ENCODE measurements at places on chromosomes 7 and 10. TPM values are rescaled to one million over a fixed set of nuclear protein-coding genes. Genes with fewer than 3 reads are reported as not detected.

- peak; percentile 44 for DNase-seq
These were observed 57.0 kb downstream of the SHTN1 start for GRCh38 chr10:116947841-116948529.

GRCh38 chr10:132701099-132701845, 84.7 kb downstream of the NKX6-2 start:
- no peak for DNase-seq

DNA sequence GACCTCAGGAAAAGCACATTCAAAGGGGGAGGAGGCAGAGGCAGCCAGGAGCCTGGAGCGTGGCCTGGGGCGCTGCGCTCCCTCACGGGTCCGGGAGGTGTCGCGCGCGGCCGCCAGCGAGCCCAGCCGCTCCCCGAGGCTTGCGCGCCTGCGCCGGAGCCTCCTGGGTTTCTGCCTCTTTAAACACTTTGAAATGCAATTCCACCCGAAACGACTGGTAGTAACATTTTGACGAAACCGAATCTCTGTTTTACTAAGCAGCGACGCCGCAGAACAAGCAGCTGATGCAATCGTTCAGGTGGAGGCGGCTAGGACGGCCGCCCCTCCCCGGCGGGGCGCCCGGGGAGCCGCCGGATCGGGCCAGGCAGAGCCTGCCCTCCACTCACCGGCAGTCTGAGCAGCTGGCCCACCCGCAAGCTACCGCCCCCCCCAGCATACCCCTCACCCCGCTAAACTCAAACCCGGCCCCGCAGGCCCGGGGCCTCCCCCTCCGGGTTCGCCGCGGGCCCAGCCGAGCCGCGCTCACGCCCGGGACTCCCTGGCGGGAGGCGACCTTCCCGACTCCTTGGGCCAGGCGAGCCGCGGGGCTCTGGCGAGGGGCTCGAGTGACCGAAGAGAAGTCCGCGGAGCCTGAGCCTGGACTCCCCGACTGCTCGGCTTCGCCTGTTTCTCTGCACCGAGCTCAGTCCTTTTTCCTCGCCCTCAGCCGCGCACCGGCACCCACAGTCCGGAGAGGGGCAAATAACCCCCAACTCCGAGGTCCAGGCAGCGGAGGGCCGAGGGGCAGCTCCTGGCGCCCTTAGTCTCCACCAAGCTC, 3.2 kb downstream of the MKX start:
- DNase-seq = peak; percentile 73

DNA sequence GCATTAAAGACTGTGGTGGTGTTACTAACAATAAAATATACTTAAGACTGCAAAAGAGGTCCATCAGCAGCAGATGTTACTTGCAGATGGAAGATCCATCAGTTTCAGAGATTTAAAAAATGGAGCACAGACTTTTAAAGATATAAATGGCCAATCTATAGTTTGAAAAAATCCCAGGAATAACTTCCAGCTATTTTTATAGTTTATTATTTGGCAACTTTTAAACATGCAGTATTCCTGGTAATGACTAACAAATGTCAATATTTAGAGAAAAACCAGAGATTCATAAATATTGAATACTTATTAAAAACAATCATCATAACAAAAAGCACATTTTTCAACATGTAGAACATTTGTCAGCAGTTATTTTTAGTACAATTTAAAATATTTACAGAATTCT, 30.7 kb downstream of the RTKN2 start:
- DNase-seq = no peak

- DNase-seq = no peak
These were observed 112.7 kb downstream of the ARHGAP22 start for GRCh38 chr10:48492201-48492600.

DNA sequence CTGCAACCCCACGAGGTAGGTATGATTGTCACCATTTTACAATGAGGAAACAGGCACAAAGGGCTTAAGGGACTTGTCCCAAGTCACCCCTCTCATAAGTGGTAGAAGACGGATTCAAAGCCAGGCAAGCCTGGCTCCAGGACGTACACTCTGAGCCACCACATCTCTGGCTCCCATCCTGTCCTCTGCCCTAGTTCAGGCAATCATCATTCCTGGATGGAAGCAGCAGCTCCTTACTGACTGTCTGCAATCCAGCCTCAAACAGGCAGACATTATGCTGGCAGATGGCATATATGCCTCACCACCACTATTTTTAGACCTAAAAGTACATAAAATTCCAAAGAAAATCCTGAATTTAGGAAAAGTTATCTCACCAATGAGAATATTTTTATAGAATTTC, 100.7 kb downstream of the USP6NL start:
- no peak for DNase-seq

DNA sequence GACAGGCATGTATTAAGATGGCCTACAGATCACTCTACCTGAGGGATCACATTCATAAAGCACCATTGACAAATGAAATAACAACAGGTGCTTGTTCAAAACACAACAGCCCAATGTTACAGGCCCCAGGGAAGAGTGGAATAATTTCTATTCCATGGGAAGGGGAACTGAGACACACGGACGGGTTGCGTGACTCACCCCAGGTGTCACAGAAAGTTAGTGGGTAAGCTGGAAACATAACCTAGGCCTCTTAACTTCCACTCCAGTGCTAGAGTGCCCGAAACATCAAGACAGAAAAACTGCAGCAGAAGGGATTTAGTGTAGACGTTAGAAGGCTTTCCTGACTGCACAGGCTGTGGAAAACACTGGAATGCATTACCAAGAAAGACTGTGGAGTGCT, 48.3 kb downstream of the SLC37A3 start:
- no peak for DNase-seq

GRCh38 chr10:12720217-12720981, 281.1 kb downstream of the CCDC3 start:
- DNase-seq = no peak

GRCh38 chr10:31625566-31625965, 303.1 kb downstream of the ARHGAP12 start:
- DNase-seq = no peak

DNA sequence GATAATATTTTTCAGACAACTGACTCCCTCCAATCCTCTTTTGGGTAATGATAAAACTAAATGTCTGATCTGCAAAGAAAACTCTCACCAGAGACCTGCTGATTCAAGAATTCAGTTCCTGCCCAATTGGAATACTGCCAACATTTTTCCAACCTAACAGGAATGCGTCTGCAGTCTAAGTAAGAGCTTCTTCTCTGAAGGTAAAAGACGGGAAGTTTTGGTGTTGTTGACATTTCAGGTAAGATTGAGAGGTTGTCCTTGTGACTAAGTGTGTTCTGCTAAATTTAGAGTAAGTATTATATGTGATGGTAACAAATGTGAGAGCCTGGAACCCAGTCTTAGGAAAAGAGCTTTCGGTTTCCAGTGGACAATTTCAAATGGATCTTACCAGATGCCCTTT, 17.6 kb downstream of the IFIT5 start:
- no peak for DNase-seq

COA1 gene
- 78.9 TPM for total RNA-seq

EPO gene
- not detected for total RNA-seq

Data from CD4-positive, alpha-beta T cell (primary cell).